Tibial nerve (tissue), 4 donors: ENCODE measurements at places on chromosomes 12 and 14. TPM values are rescaled to one million over a fixed set of nuclear protein-coding genes. Genes with fewer than 3 reads are reported as not detected.

- H3K36me3 ChIP-seq = no peaks in the 10 kb centered on the region
- H3K27ac ChIP-seq = no peak overlapping the region
- DNase-seq = no peak
- H3K4me3 ChIP-seq = no peak overlapping the region
- no peaks in the 10 kb centered on the region for H3K27me3 ChIP-seq
- no peaks in the 10 kb centered on the region for H3K4me1 ChIP-seq
These were observed 172.0 kb upstream of the VASH1 start for GRCh38 chr14:76589246-76589645.

The CCDC197 gene
- not detected for total RNA-seq

DNA sequence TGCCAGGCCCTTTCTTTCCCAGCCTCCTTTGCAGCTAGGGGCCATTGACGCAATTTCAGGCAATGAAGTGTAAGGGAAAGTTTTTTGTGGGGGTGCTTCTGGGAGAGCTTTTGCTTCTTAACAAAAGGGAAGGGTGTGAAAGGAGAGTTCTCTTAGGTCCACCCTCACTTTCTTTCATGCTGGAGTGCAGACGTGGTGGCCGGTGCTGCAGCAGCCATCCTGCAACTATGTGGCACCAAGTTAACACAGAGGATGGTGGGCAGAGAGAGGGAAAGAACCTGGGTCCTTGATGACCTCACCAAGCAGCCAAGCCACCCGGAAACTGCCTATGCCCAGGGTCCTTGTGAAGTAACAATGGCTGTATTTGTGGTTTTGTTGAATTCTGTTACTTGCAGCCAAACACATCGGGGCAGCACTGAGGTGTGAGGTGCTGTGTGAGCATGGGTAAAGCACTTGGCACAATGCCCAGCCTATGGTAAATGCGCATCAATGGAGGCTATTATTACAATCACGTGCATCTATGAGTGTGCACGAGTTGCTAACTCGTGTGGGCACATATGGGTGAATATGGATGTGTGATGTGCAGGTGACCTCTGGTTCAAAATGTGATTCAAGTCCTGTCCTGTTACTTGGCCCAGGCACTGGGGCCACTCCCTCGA, 122.6 kb downstream of the CALM1 start:
- no peak overlapping the region for H3K4me3 ChIP-seq
- H3K4me1 ChIP-seq = peaks cover 6% of the 10 kb centered on the region
- H3K36me3 ChIP-seq = no peaks in the 10 kb centered on the region
- no peak overlapping the region for H3K27ac ChIP-seq
- no peak for DNase-seq

The CLEC9A gene
- total RNA-seq = not detected

The SLC8A3 gene
- total RNA-seq = not detected

The MYH6 gene
- total RNA-seq = 0.30 TPM

- peak; percentile 53 for DNase-seq
- peak overlapping the region; percentile 95 for H3K27ac ChIP-seq
- H3K27me3 ChIP-seq = no peaks in the 10 kb centered on the region
- H3K4me3 ChIP-seq = peak overlapping the region; percentile 82
These were observed 715 bp upstream of the RAP1B start for GRCh38 chr12:68609998-68610369.

The MFAP5 gene
- total RNA-seq = 703 TPM

DNA sequence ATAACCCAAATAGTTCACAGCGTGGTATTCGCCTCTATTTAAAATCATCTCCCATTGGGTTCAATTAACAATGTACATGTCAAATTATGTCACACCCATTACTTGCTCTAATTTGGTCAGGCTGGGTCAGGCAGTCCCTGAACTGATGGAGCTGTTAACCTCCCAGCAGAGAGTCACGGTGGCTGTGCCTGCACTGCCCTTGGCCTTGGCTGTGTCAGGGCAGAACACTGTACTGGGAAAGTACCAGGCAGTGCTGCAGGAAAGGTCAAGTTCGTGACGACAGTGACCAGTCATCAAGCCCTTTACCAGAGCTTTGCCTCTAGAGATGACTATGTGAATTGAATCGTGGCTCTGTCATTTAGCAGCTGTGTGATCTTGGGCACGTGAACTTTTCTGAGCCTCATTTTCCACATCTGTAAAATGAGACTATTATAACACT, 100.0 kb downstream of the ARF6 start:
- no peaks in the 10 kb centered on the region for H3K4me1 ChIP-seq
- no peak overlapping the region for H3K27ac ChIP-seq
- no peak for DNase-seq
- no peak overlapping the region for H3K4me3 ChIP-seq

DNA sequence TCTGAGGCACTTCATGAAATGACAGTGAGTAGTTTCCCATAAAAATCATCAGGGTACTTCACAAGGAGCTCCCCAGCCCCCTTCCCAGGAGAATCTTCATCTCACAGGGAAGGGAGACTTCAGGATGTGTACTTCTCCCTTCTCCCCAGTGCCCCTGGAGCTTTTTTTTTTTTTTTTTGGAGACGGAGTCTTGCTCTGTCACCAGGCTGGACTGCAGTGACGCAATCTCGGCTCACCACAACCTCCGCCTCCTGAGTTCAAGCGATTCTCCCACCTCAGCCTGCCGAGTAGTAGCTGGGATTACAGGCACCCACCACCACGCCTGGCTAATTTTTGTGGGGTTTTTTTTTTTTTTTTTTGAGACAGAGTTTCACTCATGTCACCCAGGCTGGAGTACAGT, 10.4 kb downstream of the ITPK1 start:
- H3K4me3 ChIP-seq = no peak overlapping the region
- peak overlapping the region; percentile 51 for H3K27ac ChIP-seq
- H3K27me3 ChIP-seq = no peaks in the 10 kb centered on the region
- no peak for DNase-seq

The BCAT1 gene
- total RNA-seq = 17.8 TPM

GRCh38 chr12:127660961-127661360, 606.0 kb upstream of the TMEM132C start:
- H3K27me3 ChIP-seq = no peaks in the 10 kb centered on the region
- no peaks in the 10 kb centered on the region for H3K36me3 ChIP-seq
- no peak overlapping the region for H3K27ac ChIP-seq
- no peak overlapping the region for H3K4me3 ChIP-seq
- no peak for DNase-seq

The VASH1 gene
- total RNA-seq = 19.2 TPM
